CD4-positive, alpha-beta memory T cell (primary cell): ENCODE measurements at places on chromosomes 11 and 22. TPM values are rescaled to one million over a fixed set of nuclear protein-coding genes. Genes with fewer than 3 reads are reported as not detected.

The CCDC116 gene
- total RNA-seq: 0.29 TPM

The RIC3 gene
- total RNA-seq: 28.7 TPM

The SPTBN2 gene
- total RNA-seq: not detected

The UBQLN3 gene
- total RNA-seq: not detected

The FOLR1 gene
- not detected for total RNA-seq

The ELMOD1 gene
- not detected for total RNA-seq

DNA sequence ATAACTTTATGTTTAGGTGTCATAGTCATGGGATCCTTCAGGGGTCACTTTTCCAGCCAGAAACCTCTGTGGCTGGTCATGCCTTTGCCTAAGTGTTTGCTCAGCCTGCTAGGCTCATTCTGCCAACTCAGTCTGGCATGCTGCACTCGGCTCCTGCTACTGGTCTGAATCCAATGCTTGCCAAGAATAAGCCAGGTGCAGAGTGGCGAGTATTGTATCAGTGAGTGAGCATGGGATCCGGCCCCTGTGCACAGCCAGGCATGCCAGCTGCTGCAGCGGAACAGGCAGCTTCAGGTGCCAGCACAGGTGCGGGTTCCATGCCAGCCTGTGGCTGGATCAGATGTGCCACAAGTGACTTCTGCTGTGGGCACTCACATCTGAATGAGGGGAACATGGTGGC lies 1269.3 kb upstream of the CNTN5 start:
- no peak for DNase-seq

GRCh38 chr11:28144808-28145207 lies 36.6 kb downstream of the METTL15 start:
- no peak for DNase-seq

DNA sequence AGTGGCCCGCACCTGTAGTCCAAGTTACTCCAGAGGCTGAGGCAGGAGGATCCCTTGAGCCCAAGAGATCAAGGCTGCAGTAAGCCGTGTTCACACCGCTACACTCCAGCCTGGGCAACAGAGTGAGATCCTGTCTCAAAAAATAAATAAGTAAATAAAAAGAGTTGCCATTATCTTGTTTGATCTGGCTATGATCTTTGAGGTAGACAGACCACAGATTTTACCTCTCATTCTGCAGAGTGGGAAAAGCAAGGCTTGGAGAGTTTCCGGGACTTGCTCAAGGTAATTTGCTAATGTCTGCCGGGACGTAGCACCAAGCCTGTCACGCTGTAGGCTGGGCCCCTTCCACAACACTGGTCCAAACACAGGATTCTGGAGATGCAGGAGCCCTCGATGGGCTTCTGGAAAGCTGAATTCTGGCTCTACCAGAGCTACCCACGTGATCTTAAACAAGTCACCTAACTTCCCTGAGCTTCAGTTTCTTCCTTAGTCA lies 6.8 kb downstream of the GRAP2 start:
- peak; percentile 56 for DNase-seq

DNA sequence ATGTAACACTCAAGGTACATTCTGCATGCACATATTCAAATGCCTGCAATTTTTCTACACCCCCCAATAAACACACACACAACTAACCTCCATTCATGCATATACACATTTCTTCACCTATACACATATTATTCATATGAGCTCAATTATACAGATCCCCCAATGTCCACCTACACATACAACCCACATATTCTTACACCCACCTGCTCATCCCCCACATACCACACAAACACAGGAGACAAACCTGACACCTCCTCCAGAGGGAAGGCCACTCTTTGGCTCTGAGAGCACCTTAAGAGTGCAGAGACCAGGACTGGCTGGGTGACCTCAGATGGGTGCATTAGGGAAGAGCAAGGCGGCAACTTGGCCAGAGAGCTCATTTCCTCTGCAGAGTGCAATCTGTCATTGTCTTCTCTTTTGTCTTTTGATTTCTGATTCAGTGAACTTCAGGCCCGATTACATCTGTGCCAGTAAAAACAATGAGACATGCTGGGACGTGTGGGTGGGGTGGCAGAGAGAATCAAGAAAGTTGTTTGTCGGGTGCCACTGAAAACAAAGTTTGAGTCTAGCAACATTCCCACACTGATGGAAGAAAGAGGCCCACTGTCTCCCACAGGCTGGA lies 208.4 kb downstream of the NXPE2 start:
- DNase-seq: no peak

DNA sequence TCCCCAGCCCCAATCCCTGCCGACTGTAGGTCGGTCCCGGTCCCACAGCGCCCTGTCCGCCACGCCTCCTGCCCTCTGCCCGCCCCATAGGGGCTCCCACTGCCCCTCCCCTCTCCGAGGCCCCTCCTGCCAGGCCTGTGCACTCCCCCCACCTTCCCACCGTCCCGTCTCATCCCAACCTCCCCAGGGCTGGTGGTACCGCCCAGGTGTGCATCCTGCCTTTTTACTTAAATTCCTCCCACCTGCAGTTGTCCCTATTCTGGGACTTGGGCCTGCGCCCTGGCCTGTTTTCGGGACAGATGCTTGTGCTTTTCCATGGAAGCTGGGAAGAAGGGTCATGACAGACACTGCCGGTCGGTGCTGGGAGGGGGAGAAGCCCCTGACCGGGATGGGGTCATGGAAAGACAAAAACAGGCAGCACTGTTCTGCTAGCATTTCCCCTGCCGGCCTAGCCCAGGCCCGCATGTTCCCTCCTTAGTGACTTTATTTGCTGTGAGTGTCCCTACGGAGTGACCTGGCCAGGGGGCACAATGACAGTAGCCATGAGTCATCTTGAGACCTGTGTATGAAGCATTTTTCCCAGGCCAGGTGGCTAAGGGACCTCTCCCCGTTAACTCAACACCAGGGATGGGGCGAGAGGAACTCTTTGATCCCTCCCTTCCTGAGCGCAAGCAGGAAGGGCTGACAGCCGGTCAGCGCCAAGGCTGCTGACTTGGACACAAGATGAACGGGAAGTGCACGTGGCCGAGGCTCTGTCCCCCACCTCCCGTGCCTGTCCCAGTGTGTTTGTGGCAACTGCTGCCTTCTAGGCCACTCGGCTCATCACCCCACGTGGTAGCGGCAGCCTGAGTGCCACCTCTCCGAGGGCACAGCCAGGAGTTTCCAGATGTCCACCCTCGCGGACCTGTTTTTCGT lies 7.1 kb downstream of the TBX1 start:
- no peak for DNase-seq

DNA sequence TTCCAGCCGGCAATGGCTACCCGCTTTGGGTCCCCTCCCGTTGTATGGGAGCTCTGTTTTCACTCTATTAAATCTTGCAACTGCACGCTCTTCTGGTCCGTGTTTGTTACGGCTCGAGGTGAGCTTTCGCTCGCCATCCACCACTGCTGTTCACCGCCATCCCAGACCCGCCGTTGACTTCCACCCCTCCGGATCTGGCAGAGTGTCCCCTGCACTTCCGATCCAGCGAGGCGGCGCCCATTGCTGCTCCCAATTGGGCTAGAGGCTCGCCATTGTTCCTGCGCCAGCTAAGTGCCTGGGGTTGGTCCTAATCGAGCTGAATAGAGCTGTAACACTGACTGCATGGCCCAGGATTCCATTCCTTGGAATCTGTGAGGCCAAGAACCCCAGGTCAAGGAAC lies 359.9 kb downstream of the CTTN start:
- no peak for DNase-seq

- no peak for DNase-seq
Observed at GRCh38 chr11:106278391-106278790, 200.9 kb downstream of the AASDHPPT start.

DNA sequence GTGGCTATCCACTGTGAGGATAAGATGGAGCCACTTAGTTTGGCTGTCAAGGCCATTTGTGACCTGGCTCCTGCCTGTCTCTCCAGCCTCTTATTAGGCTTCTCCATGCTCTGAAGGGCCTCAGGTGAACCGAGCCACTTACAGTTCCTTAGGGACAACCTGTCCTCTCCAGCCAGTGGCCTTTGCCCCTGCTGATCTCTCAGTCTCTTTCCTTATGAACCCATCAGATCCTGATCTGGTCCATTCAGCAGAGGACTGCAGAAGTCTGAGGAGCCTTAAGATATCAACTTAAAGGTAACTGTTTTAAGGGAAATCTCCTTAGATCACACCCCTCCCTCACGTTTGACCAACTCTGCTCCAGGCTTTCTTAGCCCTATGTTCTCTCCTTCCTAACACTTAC lies 2.4 kb downstream of the DUSP18 start:
- no peak for DNase-seq

GRCh38 chr11:15806217-15806616 lies 550.1 kb downstream of the SOX6 start:
- DNase-seq: no peak
